Activated CD8-positive, alpha-beta T cell treated with anti-CD3 and anti-CD28 coated beads for 36 hours (primary cell): ENCODE measurements at places on chromosomes 13 and 19. TPM values are rescaled to one million over a fixed set of nuclear protein-coding genes. Genes with fewer than 3 reads are reported as not detected.

Gene FXYD3
- total RNA-seq, result not detected

GRCh38 chr13:45773236-45773635 lies 71.1 kb downstream of the CBY2 start:
- H3K36me3 ChIP-seq, result no peaks in the 10 kb centered on the region
- H3K27me3 ChIP-seq, result no peaks in the 10 kb centered on the region
- DNase-seq, result no peak
- no peaks in the 10 kb centered on the region for H3K4me1 ChIP-seq

Gene PRR19
- 0.49 TPM for total RNA-seq

DNA sequence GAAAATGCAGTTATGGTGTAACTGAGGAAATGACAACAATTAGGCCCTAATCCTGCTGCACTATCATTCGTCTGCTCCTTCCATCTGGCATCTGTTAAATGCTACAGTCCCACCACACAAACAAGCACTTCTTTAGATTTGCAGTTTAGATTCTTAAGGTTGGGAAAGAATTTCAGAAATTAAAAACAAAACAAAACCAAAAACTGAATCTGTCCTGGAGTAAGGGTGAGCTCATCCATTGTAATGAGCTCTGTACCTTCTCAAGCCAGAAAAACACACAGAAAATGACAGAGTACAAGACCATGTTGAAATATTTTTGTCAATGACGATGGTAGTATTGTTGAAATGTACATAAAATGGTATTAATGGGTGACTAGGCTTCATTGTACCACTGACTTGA lies 28.3 kb downstream of the SMAD9 start:
- DNase-seq, result no peak
- H3K27ac ChIP-seq, result no peak overlapping the region
- peaks cover 11% of the 10 kb centered on the region for H3K27me3 ChIP-seq
- no peaks in the 10 kb centered on the region for H3K4me1 ChIP-seq
- H3K4me3 ChIP-seq, result no peak overlapping the region
- H3K36me3 ChIP-seq, result no peaks in the 10 kb centered on the region
